ENCODE measurements at places on chromosomes 5 and 9.

- DNase-seq, result peak; percentile 75
Measured at GRCh38 chr9:115146581-115147021, 28.6 kb upstream of the TNC start.

- no peak for DNase-seq
Measured at GRCh38 chr9:21565155-21565554, 83.0 kb upstream of the IFNE start.

GRCh38 chr5:76404223-76405211, 1.4 kb downstream of the IQGAP2 start:
- DNase-seq, result no peak

DNA sequence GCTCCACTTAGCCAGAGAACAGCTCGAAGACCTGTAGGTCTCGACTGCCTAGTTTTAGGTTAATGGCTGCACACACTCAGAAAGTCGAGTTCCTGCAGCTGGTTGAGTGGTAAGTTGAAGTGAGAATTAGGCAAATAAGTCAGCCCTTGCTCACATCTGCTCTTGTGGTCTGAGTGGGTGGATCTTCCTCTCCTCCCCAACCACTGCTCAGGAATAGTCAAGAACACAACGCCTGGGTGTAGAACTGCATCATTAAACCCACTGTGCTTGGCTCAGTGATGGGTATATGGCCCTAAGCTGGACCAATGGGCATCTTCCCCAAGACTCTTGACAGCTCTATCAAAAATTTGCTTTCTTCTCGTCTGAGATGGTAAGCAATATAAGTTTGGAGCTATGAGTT, 20.9 kb upstream of the ADAM19 start:
- no peak for DNase-seq

- no peak for DNase-seq
Measured at GRCh38 chr5:158736150-158736870, 363.4 kb downstream of the EBF1 start.

- DNase-seq, result no peak
Measured at GRCh38 chr5:112668016-112668415, 69.7 kb upstream of the APC start.

GRCh38 chr9:32550150-32550561, 2.0 kb upstream of the SMIM27 start:
- DNase-seq, result peak; percentile 51
